ENCODE measurements at places on chromosomes 16 and 17.

GRCh38 chr16:75527825-75528299 lies 8.0 kb downstream of the CHST5 start:
- no peak for DNase-seq

DNA sequence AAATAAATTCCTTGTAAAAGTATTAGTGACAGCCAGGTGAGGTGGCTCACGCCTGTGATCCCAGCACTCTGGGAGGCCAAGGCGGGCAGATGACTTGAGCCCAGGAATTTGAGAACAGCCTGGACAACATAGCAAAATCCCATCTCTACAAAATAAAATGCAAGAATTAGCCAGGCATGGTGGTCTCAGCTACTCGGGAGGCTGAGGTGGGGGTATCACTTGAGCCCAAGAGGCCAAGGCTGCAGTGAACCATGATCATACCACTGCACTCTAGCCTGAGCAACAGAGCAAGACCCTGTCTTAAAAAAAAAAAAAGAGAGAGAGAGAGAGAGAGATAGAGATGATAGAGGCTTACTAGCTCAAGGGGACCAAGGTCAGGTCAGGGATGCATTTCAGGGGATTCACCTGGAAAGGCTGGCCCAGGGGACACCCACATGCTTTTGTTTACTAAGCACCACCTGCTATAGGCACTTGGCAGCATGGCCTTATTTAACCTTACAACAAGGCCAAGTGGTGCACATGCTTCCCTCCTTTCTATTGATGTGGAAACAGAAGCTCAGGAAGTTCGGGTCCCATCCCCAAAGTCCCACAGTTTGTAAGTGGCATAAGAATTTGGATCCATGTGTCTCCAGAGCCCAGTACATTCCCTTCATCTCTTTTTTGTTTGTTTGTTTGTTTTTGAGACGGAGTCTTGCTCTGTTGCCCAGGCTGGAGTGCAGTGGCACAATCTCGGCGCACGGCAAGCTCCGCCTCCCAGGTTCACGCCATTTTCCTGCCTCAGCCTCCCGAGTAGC lies 12.4 kb upstream of the SRCIN1 start:
- no peak for DNase-seq

DNA sequence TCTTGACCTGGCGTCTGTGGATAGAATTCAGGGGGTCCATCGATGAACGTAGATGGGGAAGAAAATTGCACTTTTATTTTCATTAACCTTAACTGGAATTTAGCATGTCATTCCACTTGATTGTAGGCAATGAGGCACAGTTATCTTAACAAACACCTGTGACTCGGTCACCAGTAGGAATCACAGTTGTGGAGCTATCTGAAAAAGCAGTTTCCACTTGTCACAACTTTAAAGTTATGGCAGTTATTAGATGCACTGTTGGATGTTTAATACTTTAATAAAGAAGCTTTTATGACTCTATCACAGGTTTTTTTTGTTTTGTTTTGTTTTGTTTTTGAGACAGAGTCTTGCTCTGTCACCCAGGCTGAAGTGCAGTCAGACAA lies 83.7 kb upstream of the LGALS9 start:
- DNase-seq, result no peak

DNA sequence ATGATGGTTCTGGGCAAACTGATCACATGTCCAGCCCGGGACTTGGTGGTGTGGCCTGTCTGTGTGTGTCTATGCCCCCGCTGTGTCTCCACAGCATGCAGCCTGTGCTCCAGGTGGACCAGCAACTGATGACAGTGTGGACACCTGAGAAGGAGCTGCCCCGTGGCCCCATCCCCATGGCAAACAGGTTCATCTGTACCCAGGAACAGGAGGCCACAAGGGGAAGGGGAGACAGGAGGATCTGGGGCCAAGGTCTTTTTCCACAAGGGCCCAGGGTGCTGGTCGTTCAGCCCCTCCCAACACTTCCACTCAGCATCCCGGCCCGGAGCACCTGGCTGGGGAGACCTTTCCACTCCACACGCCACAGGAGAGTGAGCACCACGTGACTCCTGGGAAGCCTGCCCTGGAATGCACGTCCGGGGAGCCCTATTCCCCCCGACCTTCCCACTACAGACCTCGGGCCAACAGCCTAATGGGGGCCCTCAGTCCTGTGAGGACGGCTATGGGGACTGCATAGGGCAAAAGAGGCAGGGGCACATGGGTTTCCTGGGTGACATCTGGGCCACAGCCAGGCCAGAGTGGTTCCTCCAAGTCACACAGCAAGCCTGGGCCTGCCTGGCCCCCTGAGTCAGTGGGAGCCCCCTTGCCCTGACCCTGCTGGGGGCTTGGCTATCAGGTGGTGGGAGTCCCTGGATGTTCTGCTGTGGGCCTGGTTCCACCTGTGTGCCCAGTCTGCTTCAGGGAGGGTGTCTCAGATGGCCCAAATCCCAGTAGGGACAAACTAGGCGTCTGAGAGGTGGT lies 20.8 kb upstream of the NXPH3 start:
- no peak for DNase-seq

GRCh38 chr17:70520447-70520846 lies 351.1 kb downstream of the KCNJ2 start:
- no peak for DNase-seq

DNA sequence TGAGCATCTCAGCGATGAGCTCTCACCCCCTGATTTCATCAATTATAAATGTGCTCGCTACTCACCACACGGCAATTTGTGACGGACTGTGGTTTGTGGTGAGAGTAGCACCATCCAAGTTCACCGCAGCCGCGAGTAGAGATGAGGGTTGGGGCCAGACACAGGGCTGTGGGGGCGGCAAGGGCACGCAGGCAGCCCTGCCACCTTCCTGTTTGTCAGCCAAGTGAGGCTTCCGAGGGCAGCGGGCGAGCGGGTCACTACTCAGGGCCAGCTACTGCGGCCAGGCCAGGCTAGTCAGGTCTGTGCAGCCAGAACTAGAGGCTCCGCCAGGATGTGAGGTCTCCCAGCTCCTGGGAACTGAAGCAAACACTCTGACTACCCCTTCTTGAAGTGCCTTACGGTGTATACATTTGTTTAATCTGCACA lies 39.6 kb upstream of the MEOX1 start:
- peak; percentile 78 for DNase-seq

- DNase-seq, result peak; percentile 76
Measured at GRCh38 chr17:81991684-81992305, 14.4 kb downstream of the ASPSCR1 start.

DNA sequence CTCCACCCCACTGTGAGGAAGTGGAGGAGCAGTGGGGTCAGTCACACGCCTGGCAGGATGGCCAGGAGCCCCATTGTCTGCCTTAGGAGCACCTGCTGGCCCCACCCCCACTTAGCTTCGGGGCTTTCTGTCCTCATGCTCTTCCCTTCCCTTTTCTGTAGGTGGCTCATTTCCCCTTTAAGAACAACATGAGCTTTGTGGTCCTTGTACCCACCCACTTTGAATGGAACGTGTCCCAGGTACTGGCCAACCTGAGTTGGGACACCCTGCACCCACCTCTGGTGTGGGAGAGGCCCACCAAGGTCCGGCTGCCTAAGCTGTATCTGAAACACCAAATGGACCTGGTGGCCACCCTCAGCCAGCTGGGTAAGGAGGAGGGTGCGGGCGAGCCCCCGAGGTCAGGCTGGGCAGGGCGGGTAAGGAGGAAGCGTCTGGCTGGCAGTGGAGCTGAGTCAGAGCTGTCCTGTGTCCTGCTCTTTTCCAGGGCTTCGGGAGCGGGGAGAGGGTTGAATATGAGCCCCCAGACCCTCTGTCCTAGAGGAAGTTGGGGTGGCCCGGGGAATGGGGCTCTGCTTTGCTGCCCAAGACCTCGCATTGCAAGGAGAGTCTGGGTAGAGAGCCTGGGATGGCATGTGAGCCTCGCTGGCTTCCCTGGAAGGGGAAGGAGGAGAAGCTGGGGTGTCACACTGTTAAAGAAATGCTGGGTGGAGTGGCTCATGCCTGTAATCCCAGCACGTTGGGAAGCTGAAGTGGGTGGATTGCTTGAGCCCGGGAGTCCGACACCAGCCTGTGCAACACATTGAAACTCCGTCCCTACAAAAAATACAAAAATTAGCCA lies 9.2 kb upstream of the SERPINF1 start:
- DNase-seq, result no peak

DNA sequence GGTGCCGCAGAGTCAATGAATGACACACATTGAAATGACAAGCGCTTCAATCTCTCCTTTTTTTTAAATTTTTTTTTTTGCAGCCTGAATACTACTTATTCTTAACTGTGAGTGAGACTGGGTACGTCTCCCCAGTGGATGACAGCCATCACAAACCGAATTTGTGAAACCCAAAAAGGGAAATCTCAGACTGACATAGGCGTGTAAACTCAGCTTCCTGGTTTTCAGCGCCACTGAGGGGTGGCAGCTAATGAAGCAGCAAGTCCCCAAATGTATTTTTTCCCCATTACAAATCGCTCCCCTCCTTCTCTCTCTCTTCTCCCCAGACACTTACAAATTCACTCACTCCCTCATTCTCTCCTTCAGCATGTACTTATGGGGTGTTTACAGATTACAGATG lies 196.0 kb downstream of the MAF start:
- DNase-seq, result no peak

GRCh38 chr17:18191236-18191667 lies 7.6 kb downstream of the ALKBH5 start:
- peak; percentile 13 for DNase-seq

DNA sequence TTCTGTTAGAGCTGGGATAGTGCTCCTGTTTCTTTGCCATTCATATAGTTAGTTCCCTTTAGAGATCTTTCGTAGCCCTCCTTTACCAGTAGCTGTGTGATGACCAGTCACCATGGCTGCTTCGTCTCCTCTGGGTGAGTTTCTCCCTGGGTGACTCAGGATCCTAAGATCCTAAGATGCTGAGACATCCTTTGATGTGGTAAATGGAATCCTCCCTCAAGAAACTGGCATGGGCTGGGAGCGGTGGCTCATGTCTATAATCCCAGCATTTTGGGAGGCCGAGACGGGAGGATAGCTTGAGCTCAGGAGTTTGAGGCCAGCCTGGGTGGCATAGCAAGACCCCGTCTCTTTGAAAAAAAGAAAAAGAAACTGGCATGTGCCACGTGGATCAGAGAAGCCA lies 5.9 kb downstream of the PHAF1 start:
- DNase-seq, result peak; percentile 92

Measured in EH (cell line).